Activated CD4-positive, alpha-beta T cell treated with anti-CD3 and anti-CD28 coated beads, Interleukin-2, amount 50 U/mL, for 48 hours (primary cell): ENCODE measurements at places on chromosomes 2 and 18.

DNA sequence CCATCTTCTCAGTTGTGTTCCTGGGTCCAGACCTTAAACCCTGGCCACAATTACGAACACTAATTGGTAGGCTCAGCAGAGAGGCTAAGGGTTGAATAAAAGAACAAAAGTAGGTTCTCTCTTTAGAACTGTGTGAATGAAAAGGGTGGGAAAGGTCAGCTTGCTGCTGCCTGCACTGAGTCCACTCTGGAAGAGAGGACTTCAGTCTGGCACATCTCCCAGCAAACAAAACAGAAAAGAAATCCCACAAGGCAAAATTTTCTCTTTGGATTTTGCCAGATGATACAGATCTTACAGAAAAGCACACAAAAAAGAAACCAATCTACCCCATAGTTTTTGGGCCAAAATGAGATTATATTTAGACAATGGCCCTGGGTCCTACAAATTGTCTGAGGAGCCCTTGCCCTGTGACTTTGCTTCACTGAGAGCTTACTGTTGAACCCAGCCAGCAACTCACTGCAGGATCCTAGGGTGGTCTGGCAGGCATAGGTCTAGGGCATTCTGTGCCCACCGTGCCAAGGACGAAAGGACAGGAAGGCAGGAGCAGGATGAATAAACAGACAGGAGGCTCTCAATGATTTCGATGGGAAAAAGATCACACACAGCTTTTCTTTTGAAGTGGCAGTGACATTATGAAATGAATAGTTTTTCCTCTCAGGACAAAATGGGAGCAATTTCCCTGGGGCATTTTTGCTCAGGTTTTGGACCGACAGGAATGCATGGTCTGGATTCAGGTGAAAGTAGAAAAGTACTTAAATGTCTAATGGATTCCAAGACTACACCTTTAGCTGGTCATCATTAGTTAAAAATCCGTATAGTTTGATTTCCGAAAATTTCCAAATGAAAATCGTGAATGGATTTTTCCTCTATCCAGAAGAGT is 68.4 kb upstream of the STAM2 start:
- no peak for DNase-seq

GRCh38 chr2:215780313-215780712 is 233.0 kb downstream of the MREG start:
- no peak for DNase-seq

- DNase-seq, result no peak
These were observed 422.9 kb upstream of the TRIB2 start for GRCh38 chr2:12293874-12294273.

DNA sequence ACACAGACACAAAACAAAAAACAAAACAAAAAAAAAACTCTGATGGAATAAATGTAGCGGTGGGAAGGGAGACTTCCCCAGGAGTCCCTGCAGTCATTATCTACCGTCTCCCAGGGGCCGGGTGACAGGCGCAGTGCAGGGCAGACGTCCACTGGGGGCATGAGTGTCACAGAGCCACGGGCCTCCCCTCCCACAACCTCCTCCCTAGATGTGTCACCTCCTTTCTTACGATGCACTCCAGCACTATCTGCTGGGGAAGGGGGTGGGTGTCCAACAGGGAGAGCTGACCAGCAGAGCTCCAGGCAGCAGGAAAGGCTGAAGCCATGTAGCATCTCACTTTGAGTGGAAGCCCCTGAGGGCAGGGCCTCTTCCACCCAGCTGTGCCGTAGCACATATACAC is 84.5 kb downstream of the LONRF2 start:
- DNase-seq, result no peak

DNA sequence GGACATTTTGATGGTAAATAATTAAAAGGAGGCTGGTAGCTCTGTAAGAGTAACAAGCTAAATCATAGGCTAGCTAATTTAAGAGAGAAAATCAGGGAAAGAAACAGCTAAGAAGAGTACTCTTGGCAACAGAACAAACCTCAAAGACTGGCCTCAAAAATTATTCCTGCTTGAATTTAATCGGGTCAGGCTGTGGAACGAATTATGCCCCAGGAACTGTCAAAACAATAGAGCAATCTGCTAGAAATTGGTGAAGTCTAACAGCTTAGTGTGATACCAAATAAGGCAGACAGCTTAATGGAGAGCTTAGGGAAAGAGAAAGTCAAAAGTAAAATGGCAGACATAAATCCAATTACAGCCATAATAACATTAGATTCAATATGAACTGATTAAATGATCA is 215.7 kb downstream of the MREG start:
- DNase-seq, result no peak

DNA sequence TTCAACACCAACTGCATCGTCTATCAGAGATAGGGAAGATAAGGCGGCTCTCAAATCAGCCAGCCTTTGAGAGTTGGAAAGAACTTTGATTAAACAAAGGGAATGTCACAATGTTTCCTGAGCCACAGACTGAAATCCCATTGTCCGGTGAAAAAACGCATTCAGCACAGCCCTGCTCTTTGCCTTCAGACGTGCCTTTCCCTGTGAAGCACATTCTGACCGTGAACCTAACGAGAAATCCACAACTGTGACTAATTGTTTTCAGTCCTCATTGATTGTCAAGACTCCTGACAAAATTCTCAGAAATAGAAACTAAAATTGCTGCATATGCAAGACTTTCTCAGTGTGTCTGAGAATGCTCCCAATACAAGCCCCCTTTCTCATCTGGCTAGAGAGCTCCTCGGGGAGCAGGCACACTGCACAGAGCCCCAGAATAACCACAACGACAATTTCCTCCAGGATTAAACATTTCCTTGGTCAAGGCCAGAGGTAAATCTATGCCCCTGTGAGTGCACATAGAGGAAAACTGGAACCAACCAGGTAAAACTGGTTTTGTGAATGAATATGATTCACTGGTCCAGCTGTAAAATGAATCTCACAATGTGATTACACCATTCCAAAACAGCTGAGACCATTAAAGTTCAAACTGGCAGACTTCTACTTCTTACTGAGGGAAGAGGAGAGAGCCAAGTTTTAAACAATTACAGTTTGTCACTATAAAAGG is 561.9 kb upstream of the ID2 start:
- no peak for DNase-seq

DNA sequence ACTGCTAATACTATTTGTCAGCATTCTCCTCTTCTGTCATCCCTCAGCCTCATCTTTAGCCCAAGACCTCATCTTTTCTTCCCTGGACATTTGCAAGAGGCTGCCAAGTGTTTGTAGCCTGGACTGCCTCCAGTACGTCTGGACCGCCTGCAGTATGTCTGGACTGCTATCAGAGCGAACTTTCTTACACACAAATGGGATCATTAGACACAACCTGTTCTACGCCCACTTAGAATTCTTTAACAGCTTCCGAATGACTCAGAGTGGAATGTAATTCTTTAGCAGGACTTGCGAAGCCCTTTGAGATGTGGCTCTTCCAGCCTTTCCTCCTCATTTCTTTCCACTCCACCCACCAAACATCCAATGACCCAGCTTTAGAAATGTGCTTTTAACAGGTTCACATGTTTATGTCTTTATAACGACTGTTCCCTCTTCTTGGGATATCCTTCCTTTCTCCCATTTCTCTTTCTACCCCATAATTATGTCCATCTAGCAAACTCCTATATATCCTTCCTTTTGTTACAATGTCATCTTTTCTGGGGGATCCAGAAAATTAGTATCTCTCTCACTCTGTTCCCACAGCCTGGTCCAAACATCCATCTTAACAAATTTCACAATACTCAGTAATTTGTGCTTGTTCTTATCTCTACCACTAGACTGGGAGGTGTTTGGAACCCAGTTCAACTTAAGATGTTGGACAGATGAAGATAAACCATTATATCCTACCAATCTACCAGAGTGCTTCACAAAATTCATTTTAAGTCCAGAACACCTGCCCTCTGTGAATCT is 171.3 kb upstream of the PGAP1 start:
- no peak for DNase-seq

- no peak for DNase-seq
These were observed 25.4 kb downstream of the ALPK2 start for GRCh38 chr18:58603375-58604067.

DNA sequence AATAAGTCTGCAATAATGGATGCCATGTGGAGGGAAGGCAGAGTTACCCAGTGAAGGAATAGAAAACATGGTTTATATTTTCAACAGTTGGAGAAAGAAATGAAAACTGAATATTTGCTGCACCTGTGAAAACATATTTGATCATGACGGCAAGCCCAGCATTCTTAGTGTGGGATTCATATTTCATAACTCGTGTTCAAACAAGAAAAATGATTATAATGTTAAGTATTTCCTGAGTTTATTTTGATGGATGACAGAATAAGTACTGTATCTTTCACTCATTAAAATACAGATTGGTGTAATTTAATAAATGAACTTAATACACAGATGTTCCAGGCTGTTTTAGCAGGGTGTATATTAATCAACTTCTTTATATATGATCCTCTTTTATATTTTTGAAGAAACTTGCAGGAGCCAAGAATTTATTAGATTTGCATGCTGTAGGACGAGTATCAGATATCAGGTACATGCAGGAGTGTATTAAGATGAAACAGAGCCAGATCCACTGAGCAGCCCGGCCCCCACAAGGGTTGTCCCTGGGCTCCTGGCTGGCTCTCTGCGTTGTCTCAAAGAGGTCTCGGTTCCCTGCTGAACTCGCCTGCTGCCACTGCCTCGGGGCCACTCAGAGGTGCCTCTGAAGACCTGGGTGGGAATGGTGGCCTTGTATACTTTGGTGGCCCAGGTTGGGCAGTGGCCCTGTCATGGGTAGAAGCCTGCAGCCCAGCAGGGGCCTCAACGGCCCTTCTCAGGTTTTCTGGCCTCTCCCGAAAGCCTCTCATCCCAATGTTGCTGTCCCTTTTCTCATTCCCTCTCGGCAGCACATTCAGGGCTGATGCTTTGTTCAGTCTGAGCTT is 95.0 kb upstream of the LDAH start:
- no peak for DNase-seq

DNA sequence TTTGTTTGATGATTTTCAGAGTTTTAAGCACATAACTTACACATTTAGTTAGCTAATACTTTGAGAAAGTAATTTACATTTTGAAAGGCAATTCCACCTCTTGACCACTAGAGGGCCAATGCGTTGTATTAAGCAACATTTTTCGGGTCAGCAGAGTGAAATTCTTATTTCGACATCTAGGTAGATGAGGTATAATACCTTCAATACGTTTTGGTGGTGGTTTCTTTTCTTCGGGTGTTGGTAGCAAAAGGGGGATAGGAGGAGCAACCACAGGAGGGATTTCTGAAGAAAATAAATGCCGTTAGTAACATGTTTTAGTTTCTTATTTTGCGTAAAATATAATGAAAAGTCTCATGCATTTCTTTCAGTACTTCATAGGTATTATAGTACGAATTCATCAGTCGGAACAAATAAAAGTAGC is 106.3 kb downstream of the TTN start:
- DNase-seq, result no peak

GRCh38 chr2:120231974-120232635 is 8.9 kb upstream of the TMEM185B start:
- DNase-seq, result peak; percentile 76

- DNase-seq, result no peak
These were observed 30.0 kb downstream of the FBXO36 start for GRCh38 chr2:229952256-229952835.

- no peak for DNase-seq
These were observed 89.8 kb upstream of the SP3 start for GRCh38 chr2:174054926-174055325.

- no peak for DNase-seq
These were observed 24.4 kb upstream of the CHMP1B start for GRCh38 chr18:11826836-11827235.
